WTC11 (cell line): ENCODE measurements at places on chromosomes 5 and 9.

- H3K4me1 ChIP-seq = peaks cover 27% of the 10 kb centered on the region
- DNase-seq = no peak
- no peak overlapping the region for H3K4me3 ChIP-seq
- no peaks in the 10 kb centered on the region for H3K36me3 ChIP-seq
These were observed 37.8 kb upstream of the DMXL1 start for GRCh38 chr5:119033135-119033534.

DNA sequence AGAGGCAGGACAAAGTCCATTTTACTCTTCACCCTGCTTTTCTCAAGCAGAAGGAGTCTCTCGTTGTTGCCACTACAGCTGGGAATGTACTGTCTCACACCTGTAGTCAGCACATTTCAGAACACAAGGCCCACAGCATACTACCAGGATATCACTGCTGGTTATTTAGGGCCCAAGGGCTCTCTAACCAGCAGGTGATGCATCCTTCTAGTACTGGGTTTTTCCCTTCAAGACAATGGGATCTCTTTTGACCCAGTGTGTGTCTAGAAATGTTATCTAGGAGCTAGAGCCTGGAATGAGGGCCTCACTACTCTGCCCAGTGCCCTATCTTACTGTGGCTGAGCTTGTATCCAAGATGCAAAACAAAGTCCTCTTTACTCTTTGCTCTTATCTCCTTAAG lies 235.1 kb upstream of the PRR16 start:
- H3K27me3 ChIP-seq = no peaks in the 10 kb centered on the region
- no peak for DNase-seq
- no peak overlapping the region for H3K4me3 ChIP-seq
- no peak overlapping the region for H3K27ac ChIP-seq

DNA sequence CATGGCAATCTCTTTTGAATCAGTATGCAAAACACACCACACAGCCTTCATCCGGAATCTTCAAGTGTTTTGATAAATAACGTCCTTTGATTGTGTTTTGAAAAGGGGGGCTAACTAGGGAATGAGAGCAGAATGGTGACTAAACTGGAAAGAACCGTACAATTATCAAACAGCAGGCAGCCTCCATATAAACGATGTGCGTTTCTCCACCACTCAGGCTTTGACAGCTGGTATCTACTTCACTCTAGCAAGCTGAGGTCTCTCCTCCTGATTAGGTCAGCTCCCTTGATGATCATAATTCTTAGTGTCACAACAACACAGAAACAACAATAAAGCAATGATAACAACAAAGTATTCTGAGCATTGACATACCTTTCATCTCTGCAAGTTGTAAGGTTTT lies 465.9 kb downstream of the TUSC1 start:
- DNase-seq = no peak
- H3K27ac ChIP-seq = no peak overlapping the region
- peaks cover 12% of the 10 kb centered on the region for H3K27me3 ChIP-seq
- no peak overlapping the region for H3K4me3 ChIP-seq
- H3K36me3 ChIP-seq = no peaks in the 10 kb centered on the region

DNA sequence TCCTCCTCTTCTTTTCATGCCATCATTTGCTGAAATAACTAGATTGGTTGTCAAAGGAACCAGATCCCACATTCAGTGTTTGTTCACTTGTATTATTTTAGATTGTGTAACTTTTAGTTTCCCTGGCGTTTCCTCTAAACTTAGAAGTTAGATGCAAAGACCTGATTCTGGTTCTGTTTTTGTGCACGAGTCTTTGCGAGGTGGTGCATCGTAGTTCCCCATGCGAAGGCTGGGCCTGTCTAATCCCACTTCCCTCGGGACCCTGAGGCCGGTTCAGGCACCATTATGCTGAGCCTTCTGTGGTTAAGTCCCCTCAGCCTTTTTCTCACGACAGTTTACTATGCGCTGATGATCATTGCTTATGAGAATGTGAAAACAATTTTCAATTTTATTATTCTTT lies 219.1 kb upstream of the OTULINL start:
- no peak overlapping the region for H3K27ac ChIP-seq
- no peak for DNase-seq
- peaks cover 57% of the 10 kb centered on the region for H3K36me3 ChIP-seq
- H3K4me3 ChIP-seq = no peak overlapping the region

GRCh38 chr5:171429543-171429910 lies 10.1 kb downstream of the FGF18 start:
- H3K27ac ChIP-seq = no peak overlapping the region
- no peak overlapping the region for H3K4me3 ChIP-seq
- H3K27me3 ChIP-seq = no peaks in the 10 kb centered on the region
- H3K36me3 ChIP-seq = no peaks in the 10 kb centered on the region
- H3K4me1 ChIP-seq = peaks cover 21% of the 10 kb centered on the region

GRCh38 chr5:17113174-17113958 lies 104.1 kb upstream of the BASP1 start:
- H3K4me3 ChIP-seq = no peak overlapping the region
- no peak for DNase-seq
- H3K4me1 ChIP-seq = peaks cover 39% of the 10 kb centered on the region
- H3K27ac ChIP-seq = no peak overlapping the region
- H3K36me3 ChIP-seq = no peaks in the 10 kb centered on the region

- no peak overlapping the region for H3K4me3 ChIP-seq
- H3K4me1 ChIP-seq = peaks cover 3% of the 10 kb centered on the region
- H3K27me3 ChIP-seq = no peaks in the 10 kb centered on the region; the same call in 1 of the 2 replicates
- no peak overlapping the region for H3K27ac ChIP-seq
These were observed 360.1 kb upstream of the C9orf72 start for GRCh38 chr9:27933210-27934025.
